HT1080 (cell line): ENCODE measurements at places on chromosomes 16 and 17.

DNA sequence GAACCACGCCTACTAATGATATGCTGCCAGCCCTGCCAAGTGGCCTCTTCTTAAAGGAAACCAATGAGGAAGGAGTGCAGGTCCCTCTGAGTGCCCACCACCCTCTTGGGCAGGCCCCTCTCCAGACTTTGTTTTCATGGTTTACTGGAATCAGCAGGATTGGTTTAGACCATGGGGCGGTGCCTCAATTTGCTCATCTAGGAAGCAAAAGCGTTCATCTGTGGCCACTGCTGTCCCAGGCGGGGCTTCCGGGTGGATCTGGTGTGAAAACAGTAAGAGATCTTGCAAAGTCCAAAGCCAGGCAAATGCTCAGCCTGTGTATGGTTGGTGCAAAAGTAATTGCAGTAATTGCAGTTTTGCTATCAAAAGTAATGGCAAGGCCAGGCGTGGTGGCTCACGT is 71.3 kb downstream of the AMFR start:
- DNase-seq = no peak

DNA sequence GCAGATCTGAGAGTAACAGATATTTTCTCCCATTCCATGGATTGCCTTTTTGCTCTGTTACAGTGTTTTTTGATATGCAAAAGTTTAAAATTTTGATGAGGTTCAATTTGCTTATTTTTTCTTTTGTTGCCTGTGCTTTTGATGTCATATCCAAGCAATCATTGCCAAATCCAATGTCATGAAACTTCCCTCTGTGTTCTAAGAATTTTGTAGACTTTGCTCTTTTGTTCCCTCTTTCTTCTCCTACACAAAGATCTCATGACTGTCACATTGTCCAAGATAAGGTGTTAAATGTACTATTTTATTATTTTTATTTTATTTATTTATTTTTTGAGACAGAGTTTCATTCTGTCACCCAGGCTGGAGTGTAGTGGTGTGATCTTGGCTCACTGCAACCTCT is 18.9 kb upstream of the KCNH6 start:
- DNase-seq = no peak

- no peak for DNase-seq
Measured at GRCh38 chr16:48102083-48103008, 53.4 kb downstream of the ABCC12 start.

GRCh38 chr16:74070237-74070636 is 226.4 kb upstream of the PSMD7 start:
- no peak for DNase-seq

DNA sequence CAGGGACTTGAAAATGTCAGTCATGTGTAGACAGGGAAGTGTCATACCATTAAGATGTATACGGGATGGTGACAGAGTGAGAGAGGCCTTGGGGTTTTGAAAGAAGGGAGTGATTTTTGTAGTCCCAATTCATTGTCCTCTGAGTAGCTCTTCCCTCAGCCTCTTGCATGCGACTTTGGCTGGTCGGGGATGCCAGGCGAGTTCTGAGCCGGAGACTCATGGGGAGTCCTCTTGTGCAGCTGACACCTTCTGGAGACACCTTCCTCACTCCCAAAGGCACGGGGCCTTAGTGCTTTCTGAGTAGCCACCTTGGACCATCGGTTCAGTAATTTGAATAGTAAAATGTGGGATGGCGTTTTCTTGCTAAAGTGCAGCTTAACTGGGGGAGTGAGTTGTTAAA is 144.7 kb downstream of the PRKCA start:
- DNase-seq = no peak

- DNase-seq = no peak
Measured at GRCh38 chr17:332558-333322, 19.9 kb downstream of the RPH3AL start.

DNA sequence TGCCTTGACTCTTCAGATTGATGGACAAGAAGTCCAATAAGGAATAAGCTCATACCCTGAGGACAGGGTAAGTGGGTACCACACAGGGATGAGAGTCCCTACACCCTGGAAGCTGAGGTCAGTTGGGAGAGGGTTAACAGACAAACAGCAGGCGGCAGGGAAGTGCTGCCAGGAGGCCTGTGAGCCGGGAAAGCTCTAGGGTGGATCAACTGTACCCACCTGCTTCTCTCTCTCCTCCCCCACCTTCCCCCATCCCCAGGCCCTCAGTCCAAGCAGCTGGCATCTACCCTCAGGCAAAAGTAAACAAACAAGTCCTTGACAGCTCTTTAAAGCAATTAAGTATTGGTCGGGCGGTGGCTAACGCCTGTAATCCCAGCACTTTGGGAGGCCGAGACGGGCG is 20.7 kb upstream of the MYLK3 start:
- no peak for DNase-seq

DNA sequence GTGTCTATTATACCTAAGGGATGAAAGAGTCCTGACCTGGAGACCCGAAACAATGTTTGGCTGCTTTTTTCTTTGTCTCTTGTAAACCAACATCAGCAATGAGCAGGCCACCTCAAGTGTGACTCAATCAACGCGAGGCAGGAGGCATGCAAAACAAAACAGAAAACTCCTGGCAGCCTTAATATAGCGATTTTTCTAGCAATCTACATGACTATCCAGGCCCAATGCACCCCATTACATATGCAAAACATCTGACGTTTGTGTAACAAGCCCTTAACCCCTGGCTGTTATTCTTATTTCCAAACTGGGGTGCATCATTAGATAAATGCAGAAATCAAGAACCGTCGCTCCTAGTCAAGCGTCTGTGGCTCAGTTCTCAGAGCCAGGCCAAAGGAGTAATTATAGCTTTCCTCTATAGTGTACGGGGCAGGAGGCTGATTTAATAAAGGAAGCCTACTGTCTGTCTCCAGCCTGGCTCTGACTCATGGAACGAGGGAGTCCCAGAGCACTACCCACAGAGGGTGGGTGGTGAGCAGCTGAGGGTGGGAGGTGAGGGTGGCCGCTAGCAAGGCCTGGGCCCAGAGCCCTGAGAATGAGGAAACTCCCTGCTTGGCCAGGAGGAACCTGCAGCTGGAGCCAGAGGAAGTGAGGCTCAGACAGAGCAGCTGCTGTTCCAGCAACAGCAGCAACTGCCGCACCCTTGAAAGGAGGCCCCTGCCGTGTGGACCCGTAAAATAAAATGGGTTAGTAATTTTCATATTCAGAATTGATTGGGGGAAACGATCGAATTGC is 43.9 kb downstream of the CHD9 start:
- DNase-seq = peak; percentile 94

GRCh38 chr17:44012874-44013273 is 1.9 kb downstream of the TMEM101 start:
- no peak for DNase-seq

DNA sequence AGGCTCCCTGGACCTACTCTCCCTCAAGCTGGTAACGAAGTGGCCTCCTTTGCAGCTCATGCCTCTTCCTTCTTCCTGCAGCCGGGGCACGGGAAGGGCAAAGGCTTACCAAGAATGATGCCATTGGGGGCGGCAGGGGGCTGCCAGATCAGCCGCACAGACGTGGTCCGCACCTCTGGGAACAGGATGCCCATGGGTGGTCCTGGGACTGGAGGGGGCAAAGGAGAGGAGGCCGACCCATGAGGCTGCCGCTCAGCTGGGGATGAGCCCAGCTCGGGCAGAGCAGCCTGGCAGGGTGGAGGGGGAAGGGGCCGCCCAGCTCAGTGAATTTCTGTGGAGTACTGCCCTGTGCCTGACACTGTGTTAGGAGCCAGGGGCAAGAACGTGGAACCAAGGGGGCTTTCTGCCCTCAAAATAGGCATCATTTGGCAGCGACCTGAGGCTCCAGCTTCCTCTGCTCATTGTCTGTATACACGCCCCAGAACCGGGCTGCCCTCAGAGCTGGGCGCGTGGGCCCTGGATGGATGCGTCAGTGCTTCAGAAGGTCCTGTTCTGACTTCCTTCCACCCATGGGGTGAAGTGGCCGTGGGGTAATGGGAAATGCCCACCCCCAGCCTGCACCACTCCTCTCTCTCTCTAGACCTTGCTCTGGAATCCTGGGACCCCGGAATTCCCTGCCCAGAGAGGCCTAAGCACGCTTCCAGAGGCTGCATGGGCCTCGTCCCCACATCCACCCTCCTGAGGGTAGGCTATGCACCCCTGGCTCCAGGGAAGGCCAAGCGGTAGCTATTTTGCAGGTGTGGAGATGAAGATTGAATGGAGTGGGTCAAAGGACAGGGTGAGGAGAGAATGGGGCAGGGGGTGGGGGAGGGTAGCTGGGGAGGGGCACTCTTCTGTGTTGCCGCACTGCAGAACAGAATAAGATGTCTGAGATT is 79.8 kb upstream of the CDC42EP4 start:
- no peak for DNase-seq

GRCh38 chr16:85222155-85222863 is 110.0 kb upstream of the CIBAR2 start:
- no peak for DNase-seq

DNA sequence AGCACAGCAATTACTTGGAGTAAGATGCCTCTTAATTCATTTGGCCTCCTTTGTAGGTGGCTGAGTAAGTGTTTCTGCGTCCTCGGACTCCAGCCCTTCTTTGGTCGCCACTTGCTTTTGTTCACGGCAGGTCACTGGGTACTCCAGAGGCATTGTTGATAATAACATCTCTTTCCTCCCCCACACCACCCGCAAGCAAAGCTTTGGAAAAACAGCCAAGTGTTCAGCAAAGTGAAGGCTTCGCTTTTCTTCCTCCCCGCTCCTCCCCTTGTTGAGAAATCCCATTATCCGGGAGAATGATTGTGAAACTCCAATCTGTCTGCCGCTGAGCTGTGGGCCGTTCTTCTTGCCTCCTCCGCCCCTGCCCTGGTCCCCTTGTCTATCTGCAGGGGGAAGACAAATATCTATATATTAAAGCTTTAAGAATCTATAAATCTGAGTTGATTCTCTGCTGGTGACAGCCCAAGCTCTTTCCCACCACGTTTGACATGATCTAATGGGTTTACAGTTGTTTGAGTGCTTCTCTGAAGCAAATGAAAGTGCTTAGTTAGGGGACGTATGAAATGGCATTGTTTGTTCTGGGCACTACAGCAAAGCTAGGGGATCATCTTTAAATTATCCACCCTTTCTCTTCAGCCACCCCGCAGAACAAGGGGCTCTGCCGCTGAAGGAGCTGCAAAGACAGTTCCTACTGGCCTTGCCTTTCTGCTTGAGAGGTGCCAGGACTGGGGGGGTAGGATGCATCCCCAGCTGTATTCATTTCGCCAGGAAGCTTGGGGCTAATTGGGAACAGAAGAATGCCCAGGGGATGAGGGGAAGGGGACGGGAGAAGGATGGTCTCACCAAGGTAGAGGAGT is 167.1 kb downstream of the CCDC182 start:
- DNase-seq = no peak

DNA sequence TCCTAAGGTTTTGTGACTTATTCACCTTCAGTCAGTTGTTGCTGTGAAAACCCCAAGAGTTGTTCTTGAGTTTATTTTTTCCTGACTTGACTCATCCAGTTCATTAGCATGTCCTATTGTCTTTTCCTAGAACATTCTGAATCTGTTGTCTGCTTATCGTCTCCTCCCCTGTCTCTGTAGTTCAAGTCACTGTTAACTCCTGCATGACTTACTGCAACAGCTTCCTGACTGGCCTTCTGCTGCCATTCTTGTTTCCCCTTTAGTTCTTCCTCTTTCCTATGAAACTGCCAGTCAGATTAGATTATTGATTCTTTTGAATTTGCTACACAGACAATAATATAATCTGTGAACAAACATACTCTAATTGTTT is 161.5 kb downstream of the FTO start:
- DNase-seq = peak; percentile 65

- no peak for DNase-seq
Measured at GRCh38 chr17:76481071-76481655, 13.8 kb downstream of the AANAT start.
